Hematopoietic multipotent progenitor cell treated with erythropoietin and hydrocortisone succinate and interleukin-3 and kit ligand, for 15 days (in vitro differentiated cells): ENCODE measurements at places on chromosomes 5 and 9.

GRCh38 chr5:10607666-10608073, 43.8 kb downstream of the ANKRD33B start:
- DNase-seq: peak; percentile 72

DNA sequence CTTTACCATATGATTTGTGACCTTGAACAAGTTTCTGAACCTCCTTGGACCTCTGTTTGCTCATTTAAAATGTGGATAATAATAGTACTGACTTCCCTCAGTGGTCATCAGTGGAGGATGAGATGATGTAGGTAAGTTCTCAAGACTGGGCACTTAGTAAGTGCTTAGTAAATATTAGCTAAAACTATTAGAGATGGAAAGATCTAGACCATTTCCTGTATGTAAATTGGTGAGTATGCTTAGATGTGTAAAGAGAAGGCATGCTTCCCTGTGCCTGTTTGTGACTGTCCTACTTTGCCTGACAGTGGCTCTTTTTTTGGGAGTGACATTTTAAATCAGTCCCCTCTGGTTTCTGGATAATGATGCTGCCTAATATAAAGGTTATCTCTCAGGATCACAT, 288.1 kb downstream of the GABRB2 start:
- DNase-seq: no peak

DNA sequence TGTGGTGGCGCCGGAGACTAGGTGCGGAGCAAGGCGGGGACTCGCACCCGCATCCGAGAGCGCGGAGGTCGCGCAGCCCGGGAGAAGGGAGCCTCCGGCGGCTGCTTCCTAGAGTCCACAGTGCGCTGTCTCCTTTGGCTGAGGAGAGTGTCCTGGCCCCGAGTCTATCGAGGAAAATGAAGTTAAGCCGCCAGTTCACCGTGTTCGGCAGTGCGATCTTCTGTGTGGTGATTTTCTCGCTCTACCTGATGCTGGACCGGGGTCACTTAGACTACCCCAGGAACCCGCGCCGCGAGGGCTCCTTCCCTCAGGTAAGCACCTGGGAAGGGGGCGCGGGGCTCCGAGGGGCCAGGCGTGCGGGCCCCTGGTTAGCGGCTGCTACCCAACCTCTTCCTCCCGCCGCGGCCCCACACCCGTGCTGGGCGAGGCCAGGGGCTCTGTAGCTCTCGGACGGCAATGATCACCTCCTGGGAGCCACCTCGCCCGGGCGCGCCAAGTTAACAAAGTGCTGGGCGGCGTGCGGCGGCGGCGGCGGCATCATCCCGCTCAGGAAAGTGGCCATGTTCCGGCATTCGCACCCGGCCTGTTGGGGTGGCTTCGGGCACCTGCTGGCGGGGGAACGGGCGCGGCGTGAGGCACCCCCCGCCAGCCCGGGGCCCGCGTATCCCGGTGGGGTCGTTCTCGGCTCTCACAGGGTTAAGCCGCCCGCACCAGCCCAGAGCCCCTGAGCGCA, 681 bp downstream of the MAN2A1 start:
- DNase-seq: peak; percentile 42

- DNase-seq: no peak
Measured at GRCh38 chr9:24961762-24962161, 416.1 kb upstream of the IZUMO3 start.

- DNase-seq: no peak
Measured at GRCh38 chr5:163330723-163331668, 106.4 kb upstream of the CCNG1 start.

- DNase-seq: no peak
Measured at GRCh38 chr9:93959739-93960154, 4.6 kb upstream of the BARX1 start.

GRCh38 chr5:61802456-61802855, 470.4 kb downstream of the ZSWIM6 start:
- no peak for DNase-seq

DNA sequence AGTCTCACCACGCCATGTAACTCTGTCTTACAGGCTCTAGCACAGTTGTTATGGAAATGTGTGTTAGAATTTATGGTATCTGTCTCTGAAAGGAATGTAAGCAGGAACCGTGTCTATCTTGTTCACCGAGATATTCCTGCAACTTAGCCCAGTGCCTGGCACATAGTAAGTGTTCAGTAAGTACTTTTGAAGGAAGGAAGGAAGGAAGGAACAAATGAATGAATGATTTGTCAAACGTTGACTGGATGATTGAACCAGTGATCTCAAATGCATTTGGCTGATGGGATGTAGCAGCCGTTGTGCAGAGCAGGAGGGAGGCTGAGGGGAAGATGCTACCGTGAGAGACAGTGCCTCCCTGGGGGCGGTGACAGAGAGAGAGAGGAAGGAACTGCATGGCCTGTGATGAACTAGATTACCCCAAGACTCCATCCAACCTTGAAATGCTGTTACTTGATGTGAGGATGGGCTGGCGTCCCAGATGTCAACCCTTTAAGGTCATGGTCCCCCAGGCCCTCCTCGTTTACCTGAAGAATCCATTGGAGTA, 47.5 kb upstream of the PPARGC1B start:
- no peak for DNase-seq

DNA sequence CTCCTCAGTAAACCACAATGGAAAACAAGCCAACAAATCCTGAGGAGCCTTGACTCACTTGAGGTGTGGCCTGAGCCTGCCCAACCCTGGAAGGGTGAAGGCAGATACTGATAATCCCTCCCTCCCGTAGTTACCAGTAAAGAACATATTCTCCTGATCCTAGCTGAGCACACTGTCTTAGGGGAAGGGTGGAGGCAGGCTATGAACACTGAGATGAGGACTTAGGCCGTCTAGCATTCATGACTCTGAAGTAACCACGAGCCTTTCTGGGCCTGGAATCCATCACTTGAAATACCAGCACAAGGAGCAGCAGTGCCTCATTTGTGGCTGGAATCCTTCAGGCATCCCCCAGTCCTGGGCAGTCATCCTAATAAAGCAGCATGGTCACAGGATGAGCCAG, 124.5 kb upstream of the PRLR start:
- DNase-seq: no peak
